ENCODE measurements at places on chromosomes 2 and 18. TPM values are rescaled to one million over a fixed set of nuclear protein-coding genes. Genes with fewer than 3 reads are reported as not detected.

DNA sequence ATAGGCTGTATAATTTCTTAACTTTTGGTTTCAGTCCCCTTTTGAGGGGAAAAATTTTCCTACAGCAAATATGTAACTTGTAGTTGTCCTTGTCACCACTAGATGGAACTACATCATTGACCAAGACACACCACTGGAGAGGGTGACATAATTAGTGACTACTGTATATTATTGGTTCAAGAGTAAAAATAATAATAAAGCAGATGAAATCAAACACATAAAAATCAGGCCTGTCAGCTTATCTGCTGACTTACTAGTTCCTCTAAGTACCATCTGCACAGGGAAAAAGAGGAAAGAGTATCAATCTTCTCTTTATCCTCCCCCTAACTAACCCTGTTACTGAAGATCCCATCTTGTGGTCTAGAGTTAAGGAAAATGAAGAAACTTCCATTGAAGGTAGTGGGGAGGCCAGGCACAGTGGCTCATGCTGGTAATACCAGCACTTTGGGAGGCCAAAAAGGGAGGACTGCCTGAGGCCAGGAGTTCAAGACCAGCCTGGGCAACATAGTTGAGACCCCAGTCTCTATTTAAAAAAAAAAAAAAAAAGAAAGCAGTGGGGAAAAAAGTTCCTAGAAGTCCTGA is 29.6 kb upstream of the ENOSF1 start:
- DNase-seq = no peak

- no peak for DNase-seq
Observed at GRCh38 chr2:138395565-138396306, 105.8 kb upstream of the SPOPL start.

GRCh38 chr18:57697426-57697825 is 75.8 kb upstream of the NARS1 start:
- no peak for DNase-seq

GRCh38 chr2:63287956-63288355 is 237.3 kb downstream of the OTX1 start:
- DNase-seq = no peak

GRCh38 chr2:120066800-120067547 is 54.1 kb downstream of the EPB41L5 start:
- no peak for DNase-seq

DNA sequence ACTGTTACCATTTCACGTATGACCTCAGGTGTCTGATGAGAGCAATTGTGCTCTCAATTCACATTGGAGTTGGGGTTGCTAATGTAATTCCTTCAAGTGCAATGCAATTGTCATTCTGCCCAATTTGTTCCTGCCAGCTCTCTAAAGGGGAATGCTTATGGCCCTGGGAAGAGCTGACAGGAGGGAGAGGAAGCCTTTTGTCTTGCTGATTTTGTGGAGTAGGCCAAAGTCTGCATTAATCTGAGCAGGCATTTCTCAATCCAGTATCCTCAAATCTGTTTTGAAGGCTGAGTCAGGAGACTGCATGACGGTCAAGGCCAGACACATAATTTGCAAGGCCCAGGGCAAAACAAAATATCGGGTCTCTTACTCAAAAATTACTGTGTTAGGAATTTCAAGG is 326.4 kb upstream of the SPHKAP start:
- DNase-seq = no peak

GRCh38 chr2:84741182-84741822 is 139.6 kb downstream of the TRABD2A start:
- DNase-seq = no peak

- DNase-seq = no peak
Observed at GRCh38 chr2:154844513-154844912, 146.0 kb downstream of the KCNJ3 start.

- no peak for DNase-seq
Observed at GRCh38 chr2:152465541-152465940, 130.6 kb downstream of the FMNL2 start.

DNA sequence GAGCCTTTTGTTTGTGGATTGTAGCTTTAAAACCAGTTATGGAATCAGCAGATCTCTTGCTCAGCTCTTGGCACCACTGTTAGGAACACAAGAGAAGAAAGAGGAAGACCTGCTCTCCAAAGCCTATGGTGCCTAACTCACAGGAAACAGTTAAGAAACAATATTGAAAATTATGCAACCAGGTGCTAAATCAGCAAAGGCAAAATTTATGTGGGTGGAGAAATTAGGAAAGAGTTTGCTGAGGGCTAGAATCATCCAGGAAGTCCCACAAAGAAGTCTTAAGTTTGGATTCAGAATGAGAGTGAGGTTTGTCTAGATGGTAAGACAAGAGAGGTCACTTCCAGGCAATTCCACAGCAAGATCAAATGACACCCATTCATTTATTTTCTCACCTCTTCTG is 49.4 kb downstream of the AOX1 start:
- DNase-seq = no peak

DNA sequence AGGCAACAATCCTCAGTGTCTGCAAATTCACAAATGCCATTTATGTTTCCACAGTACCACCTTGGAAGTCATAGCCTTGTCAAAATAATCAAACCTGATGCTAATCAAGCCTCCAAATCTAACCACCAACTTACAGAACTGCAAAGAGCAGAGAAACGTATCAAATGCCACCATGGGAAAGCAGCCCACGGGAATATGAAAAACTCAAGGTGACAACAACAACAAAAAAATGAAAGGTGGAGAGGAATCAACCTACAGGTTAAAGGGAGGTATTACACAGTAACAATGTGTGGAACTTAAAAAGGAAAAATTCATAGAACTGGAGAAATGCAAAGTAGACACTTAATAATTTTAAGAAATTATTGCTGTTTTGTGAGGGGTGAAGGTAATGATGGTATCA is 46.7 kb downstream of the CD226 start:
- DNase-seq = no peak

- no peak for DNase-seq
Observed at GRCh38 chr2:42359965-42360483, 993 bp downstream of the COX7A2L start.

GRCh38 chr2:129378186-129378585 is 601.3 kb upstream of the RAB6C start:
- no peak for DNase-seq

DNA sequence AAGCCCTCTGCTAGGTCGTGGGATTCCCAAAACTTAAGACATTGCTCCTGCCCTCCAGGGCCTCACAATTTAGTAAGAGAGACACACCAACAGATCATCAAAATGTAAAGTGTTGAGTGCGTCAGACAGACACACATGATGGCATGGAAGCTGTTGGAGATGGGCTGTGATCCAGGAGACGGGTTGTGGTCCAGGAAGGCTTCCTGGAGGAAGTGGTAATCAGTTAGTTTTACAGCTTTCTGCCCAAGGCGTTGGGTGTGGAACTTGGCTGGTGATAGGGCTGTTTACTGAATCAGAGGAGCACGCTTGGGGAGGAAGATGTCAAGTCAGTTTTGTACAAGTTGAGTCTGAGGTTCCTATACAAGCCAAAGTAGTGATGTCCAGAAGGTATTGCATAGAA is 24.0 kb upstream of the GLI2 start:
- no peak for DNase-seq

GRCh38 chr2:156907806-156908205 is 349.7 kb upstream of the GALNT5 start:
- no peak for DNase-seq

- no peak for DNase-seq
Observed at GRCh38 chr2:180990794-180991193, 10.4 kb downstream of the UBE2E3 start.

DNA sequence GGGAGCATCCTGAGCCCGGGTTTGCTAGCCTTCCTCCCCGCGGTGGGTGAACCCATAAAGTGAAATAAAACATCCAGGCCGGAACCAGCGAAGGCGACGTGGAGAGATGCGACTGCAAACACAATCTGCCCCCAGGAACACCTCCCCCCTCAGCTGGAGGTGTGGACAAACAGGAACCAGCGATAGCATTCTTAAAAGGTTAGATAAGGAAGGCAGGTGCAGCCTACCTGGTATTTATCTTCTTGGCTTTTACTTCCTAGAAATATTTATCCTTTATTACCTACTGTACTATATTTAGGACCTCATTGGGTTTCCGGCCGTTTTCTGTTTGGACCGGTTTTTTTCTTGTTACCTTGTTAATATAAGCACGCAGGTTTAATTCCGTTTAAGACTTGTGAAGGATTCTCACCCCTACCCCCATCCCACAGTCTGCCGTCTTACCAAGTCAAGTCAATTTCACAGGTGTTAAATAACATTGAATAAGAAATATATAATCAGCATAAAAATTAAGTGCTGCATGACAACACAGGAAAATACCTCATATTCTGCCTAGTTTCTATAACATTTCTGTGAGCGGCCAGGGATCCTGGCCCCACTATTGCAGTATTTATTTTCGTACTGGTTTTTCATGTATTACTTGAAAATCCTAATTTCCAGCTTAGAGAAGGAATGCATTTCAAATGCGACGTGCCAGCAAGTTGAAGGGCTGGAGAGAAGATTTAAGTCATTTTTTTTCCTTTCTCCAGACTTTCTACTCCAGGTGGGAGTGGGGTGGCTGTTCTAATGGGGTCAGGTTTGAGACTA is 224.0 kb upstream of the ID2 start:
- no peak for DNase-seq

DNA sequence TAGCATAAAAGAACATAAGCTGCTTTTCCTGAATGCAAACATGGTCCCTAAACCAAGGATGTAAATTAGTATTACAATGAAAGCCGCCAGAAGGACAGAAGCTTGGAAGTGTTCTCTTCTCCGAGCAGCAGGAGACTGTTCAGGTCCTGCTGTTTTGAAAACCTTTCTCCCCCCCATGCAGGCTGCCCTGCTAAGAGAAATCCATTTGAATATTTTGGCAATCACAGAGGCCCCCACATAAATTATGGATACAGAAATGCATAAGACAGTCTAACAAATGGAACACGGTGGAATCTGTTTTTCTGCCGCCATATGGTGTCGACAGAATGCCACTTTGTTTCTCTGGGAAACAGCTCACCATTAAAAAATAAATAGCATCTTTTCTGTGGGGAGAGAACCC is 600.4 kb upstream of the KLHL29 start:
- no peak for DNase-seq

GRCh38 chr18:31952223-31952622 is 9.3 kb upstream of the TRAPPC8 start:
- no peak for DNase-seq

DNA sequence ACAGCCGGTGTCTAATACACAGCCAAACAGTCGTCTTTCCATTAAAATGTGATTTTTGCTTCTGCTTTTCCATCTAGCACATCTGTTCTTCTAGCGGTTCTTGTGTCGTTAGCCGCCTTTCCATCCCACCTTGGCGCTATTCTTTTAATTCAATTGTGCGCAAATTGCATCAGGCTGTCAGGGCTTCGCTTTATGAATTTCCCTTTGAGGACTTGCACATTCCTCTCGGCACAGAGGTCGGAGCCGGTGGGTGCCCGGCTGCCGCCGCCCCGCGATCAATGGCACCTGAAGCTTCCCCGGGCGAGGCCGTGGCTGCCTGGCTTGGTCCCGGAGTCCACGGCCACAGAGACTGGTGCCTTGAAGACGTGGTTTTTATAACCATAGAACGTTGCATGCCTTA is 33.9 kb upstream of the TSPYL6 start:
- no peak for DNase-seq

GRCh38 chr18:60021556-60021955 is 121.8 kb downstream of the PMAIP1 start:
- DNase-seq = no peak

GRCh38 chr2:178394859-178395258 is 56.1 kb downstream of the PRKRA start:
- no peak for DNase-seq

DNA sequence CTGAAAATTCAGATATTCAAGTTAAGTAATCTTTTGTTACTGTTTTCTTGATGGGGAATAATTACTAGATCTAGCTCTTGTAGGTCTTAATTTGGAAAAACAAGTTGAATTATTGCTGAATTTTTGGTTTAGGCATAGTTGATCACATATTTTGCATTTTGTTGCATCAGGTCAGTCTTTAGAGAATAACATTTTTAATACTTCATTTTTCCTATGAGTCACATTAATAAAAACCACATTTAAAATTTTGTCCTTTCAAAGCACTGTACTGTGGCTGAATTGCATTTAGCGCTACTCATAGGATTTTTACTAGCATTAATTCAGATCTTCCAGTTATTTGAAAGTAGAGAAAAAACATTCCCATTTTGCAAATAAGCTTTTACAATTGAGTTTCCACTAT is 23.2 kb downstream of the MAP4K4 start:
- DNase-seq = no peak

DNA sequence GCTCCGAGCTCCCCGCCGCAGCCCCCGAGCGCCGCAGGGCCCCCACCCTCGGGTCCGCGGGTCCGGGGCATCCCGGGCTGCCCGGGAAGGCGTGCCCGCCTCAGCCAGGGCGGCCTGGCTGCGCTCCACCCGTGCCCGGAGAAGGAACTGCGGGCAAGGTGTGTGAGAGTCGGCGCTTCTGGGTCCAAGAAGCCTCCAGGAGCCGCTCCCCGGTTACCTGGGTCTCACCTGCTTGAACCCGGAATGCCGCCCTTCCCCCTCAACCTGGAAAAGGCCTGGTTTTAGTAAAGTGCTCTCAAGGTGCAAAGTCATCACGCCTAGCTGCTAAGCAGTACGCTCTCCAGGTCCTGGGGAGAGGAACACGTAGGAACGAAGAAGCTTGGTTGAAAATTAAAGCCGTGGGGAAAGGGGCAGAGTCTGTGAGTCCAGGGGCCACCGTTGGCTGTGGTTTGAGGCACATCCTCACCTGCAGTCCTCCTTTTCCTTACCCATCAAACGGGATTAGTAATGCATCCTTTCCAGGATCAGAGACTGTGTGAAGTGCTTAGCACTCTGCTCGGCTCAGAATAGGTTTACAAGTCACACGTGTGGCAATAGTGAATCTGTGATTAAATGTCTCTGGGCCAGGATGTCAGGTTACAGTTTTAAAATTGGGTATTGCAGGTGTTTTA is 1.2 kb downstream of the ASAP2 start:
- peak; percentile 70 for DNase-seq

- DNase-seq = no peak
Observed at GRCh38 chr2:115976916-115977315, 1534.5 kb downstream of the DPP10 start.

- DNase-seq = no peak
Observed at GRCh38 chr2:68594041-68594440, 49.3 kb upstream of the PROKR1 start.

The DHRS9 gene
- 1.3 TPM for total RNA-seq

The MEP1B gene
- 2.7 TPM for total RNA-seq

The UPP2 gene
- total RNA-seq = not detected

The LRP1B gene
- 16.0 TPM for total RNA-seq

The KCNF1 gene
- total RNA-seq = 3.7 TPM

The IKZF2 gene
- 153 TPM for total RNA-seq

The CTNNA2 gene
- total RNA-seq = 15.0 TPM

The TNFRSF11A gene
- 3.5 TPM for total RNA-seq

The IL36A gene
- total RNA-seq = not detected
